B cell (primary cell): ENCODE measurements at places on chromosomes 7 and 10. TPM values are rescaled to one million over a fixed set of nuclear protein-coding genes. Genes with fewer than 3 reads are reported as not detected.

GRCh38 chr7:47758546-47758945 is 176.6 kb upstream of the TNS3 start:
- DNase-seq: no peak

GRCh38 chr10:60338786-60339185 is 50.9 kb downstream of the ANK3 start:
- no peak for DNase-seq

DNA sequence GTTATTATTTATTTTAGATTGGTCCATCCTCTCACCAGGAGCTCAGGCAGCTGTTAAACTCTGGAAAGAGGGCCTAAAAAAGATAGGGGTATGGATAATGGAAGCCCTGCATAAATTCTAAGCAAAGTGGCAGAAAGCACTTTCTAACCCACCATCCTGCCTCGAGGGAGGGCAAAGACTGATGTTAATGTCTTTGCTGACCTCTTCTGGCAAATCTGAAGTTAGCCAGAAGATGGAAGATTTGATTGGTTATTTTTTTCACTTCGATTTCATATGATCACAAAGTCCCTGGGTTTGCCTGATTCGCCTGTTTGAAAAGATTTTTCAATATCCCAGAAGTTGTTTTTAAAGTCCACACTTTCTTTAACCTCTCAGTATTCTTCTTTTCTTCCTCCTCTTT is 24.8 kb downstream of the OR9A2 start:
- peak; percentile 42 for DNase-seq

- no peak for DNase-seq
Observed at GRCh38 chr7:49703337-49703736, 70.1 kb upstream of the VWC2 start.

- no peak for DNase-seq
Observed at GRCh38 chr10:76921383-76922010, 716.1 kb downstream of the KCNMA1 start.

DNA sequence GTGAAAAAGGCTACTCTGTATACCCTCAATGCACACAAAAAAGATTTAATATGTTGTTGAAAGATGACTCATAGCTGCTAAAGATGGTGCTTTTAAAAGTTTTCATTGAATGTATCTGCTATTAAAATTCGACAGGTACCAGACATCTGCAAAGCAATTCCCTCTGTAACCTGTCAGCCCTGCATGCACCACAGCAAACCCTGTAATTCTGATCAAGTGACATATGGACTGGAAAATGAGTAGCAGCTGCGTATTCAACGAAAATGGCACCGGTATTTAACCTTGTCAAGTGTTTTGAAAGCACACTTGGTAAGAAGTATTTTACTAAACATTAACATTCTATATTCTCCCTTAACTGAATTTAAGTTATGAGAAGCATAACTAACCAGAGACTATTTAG is 58.2 kb upstream of the PTPRN2 start:
- DNase-seq: no peak

GRCh38 chr10:84613336-84614021 is 285.1 kb downstream of the CCSER2 start:
- DNase-seq: peak; percentile 6

DNA sequence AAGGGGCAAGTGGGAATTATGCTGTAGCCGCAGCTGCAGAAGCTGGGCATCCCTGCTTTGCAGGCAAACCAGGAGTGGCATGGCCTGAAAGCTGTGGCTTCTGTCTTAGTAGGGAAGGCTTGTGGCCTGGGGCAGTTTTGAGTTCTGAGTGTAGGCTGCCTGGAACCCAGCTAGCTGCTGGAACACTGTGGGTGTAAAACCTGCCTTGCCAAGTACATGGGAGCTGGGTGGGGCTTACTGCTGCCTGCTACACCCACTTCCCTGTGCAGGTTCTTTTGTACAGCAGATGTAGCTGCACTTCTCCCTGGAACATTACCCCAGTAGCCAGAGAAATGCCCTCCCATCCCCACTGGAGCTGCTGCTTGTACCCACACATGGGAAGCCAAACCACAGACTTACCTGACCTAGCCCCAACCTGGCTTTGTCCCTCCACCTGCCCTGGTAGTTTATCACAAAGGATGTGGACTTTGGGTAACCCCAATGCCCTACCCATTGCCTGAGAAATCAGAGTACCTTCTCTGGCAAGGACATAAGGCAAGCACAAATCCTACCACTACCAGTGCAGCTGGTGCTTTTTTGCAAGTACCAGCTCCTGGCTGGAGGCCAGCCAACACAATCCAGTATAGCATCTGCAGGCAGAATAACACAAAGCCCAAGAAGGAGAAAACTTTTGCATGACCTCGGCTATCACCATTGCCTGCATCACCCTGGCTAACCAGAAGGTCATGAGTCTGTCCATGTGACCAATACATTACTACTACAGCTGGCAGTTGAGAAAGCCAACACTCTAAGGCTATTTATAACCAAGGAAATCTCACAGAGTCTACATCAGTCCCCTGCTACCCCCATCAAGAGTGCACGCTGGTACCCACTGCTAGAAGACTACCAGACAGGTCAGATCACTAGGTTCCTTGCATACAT is 26.5 kb upstream of the PPP1R3A start:
- no peak for DNase-seq

Gene HECW1
- not detected in 2 replicates for total RNA-seq

DNA sequence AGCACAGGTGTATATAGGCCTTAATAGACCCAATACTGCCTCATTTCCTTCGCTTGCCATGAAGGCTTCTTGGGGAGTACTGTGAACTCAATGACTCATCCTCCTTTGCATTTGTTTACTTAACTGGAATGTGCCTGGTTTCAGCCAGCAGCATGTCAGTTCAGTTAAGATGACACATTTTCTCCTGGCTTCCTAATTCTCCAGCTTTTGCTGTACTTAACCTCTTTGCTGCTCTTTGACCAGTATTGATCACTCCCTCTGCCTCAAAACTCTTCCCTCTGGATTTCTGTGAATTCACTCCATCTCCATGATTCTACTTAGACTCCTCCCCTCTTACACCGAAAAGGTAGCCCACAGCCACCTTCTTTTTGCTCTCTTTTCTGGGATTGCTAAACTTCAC is 135.7 kb downstream of the MAGI2 start:
- no peak for DNase-seq

GRCh38 chr10:15472431-15473395 is 101.6 kb upstream of the FAM171A1 start:
- DNase-seq: no peak

DNA sequence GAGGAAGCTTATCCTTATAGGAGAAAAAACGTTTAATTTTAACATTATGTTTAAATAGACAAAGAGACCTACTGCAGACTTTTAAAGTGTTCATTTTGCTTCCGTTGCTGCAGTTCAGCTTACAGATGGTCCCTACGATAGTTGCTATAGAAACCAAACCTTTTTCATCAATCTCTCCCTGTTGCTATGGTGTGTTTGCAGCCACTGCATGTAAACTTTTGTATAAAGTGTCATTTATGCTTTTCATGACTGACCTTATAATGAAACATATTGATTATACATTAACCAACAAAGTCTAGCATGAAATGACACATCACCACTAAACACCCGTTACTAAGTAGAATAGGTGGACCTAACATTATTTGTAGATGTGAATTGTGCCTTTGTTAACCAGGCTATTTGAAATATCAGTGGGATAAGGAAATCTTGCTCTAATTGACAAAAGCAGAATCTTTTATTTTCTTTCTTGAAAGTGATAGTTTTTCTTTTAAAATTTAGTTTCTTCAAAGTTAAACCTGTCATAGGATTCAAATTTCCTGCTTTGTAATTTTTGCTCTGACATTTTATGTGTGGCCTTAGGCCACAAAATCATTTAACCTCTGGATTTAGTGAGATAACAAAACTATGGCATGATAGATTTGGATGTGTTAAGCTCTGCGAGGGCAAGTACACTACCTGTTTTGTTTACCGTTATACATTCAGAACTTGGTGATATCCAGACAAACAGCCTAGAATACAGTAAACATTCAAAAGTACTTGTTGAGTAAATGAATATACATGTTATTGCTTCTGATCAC is 64.0 kb downstream of the CACNB2 start:
- no peak for DNase-seq

DNA sequence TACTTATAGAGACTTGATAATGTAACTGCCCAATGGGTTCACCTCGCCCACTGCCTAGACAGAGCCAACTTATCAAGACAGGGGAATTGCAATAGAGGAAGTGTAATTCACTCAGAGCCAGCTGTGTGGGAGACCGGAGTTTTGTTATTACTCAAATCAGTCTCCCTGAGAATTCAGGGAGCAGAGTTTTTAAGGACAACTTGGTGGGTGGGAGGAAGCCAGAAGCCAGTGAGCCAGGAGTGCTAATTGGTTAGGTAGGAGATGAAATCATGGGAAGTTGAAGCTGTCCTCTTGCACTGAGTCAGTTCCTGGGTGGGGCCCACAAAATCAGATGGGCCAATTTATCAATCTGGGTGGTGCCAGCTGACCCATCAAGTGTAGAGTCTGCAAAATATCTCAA is 20.1 kb upstream of the C7orf33 start:
- no peak for DNase-seq

GRCh38 chr7:129368389-129368986 is 65.7 kb upstream of the STRIP2 start:
- peak; percentile 44 for DNase-seq

- DNase-seq: no peak
Observed at GRCh38 chr10:133393401-133394063, 425 bp upstream of the MTG1 start.

- DNase-seq: no peak
Observed at GRCh38 chr7:158525648-158526484, 61.8 kb downstream of the PTPRN2 start.

Gene CTTNBP2
- 0.27 TPM in 2 replicates for total RNA-seq

Gene ANXA8L1
- total RNA-seq: not detected in 2 replicates

DNA sequence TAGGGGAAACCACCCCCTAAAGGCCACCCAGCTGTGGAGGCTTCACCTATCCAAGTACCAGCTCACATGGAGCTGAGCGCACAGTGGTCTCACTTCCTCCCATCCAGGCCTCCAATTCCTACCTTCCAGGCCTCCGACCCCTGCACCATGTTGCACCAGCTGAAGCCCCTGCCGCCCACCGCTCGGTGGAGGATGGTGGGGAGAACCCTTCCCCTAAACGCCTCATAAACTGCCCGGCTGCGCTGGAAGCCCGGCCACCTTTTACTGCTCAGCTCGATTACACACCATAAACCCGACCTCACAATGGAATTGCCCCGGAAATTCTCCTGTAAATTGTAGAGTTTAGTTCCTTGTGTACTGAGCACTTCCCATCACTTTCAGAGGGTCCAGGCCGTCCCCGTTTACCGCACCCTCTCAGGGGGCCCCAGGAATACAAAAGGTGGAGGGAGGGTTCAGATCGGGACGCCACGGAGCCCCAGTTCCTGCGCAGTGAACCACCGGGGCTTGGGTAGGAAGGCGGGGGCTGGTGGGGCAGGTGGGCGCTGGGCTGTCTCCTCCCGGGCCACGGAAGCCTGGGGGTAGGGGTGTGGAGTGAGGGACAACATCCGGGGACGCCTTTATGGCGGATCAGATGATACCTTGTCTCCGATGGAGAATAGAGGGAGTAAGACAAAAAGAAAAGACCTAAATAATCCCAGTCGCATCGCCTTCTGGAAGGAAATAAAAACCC is 1.4 kb upstream of the HOXA7 start:
- peak; percentile 41 for DNase-seq

GRCh38 chr7:121279060-121279620 is 49.7 kb upstream of the WNT16 start:
- DNase-seq: no peak

Gene CPEB3
- 5.0 and 6.7 TPM in 2 replicates for total RNA-seq

Gene ANKRD1
- total RNA-seq: not detected in 2 replicates

DNA sequence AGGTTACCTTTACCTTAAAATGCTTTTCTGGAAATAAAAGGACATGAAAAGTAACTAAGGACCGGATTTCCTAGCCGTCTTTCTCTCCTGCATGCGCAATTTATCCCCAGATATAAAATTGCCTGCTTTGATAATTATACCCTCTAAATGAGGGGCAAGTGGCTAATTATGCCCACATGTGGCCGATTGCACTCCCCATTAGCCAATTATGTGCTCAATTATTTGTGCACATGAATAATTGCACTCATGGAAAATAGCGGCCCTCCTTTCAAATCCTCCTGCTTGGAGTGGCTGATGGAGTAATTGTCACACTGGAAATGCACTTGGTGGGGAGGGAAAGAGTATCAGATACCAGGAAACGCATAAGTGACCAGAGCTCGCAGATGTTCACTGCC is 66.4 kb upstream of the ATRNL1 start:
- no peak for DNase-seq

DNA sequence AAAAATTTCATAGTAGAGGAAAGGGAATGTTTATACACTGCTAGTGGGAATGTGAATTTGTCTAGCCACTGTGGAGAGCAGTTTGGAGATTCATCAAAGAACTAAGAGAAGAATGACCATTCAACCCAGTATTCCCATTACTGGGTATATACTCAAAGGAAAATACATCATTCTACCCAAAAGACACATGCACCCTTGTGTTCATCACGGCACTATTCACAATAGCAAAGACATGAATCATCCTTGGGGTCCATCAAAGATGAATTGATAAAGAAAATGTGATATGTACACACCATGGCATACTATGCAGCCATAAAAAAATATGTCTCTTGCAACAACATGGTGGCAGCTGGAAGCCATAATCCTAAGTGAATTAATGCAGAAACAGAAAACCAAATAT is 825.7 kb downstream of the TNS3 start:
- DNase-seq: no peak

DNA sequence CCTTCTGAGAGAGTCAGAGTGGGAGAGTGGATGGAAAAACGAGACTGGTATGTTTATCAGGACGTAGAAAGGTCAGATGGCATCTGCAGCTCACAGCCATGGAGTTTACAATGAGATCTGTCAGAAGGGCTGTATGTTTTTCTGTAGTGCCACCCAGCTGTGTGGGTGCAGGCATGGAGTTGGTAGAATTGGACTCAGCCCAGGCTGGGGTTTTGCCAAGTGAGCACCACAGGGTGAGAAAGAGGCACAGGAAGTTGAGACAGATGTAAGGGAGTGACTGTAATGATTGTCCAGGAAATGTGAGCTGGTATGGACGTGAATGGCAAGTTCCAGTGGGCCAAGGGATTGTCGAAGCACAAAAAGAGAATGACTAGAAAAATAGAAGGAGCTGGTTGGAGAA is 9.1 kb upstream of the ZYX start:
- no peak for DNase-seq

DNA sequence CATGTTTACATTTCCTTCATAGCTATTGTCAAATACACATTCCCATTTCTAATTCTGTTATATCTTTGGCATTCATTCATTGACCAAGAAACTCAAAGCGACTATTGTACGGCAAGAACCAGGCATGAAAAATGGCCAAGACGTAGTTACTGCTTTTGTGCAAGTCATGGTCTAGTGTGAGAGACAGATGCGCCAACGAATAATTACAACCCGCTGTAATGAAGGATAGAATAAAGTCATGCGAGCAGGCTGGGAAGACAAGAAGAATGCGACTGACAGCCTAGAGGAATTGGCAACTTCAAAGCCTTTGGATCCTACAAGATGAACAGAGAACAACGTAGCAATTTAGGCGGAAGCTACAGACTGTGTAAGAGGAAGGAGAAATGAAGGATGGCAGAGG is 221.2 kb downstream of the CALN1 start:
- no peak for DNase-seq

GRCh38 chr10:116418389-116418788 is 9.3 kb upstream of the PNLIPRP3 start:
- no peak for DNase-seq

Gene CNNM1
- not detected in 2 replicates for total RNA-seq
